ENCODE measurements at places on chromosomes 1 and 21. TPM values are rescaled to one million over a fixed set of nuclear protein-coding genes. Genes with fewer than 3 reads are reported as not detected.

DNA sequence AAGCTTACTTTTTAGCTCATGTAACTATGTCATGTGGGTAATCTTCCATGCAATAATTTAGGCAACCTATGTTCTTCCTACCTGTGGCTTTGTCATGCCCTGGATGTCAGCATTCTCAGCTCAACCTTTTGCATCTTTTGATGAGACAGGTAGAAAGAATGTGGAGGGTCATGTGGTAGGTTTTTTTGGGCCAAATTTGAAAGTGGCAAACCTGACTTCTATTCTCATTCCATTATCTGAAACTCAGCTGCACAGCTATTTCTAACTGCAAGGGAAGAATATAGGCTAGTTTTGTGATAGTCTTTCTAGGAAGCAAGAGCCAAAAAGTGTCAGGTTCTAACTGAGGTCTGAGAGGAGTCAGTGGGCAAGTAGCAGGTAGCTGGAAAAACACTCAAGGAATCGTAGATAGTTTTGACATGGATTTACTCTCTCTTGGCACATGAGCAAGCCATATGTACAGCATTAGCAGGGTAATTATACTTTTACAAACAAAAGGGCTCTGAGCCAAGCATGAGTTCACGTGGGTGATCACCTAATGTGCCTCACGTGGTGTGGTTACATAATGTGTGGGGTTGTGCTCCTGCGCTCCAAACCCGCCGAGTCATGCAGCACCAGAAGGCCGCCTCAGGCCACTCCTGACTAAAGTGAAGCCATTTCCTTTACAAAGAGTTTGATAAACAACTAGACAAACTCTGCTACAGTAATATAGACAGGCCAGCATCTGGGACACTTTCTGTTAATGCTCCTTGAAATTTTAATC is 1013.8 kb downstream of the PLA2G4A start:
- H3K36me3 ChIP-seq: no peaks in the 10 kb centered on the region
- no peak for DNase-seq

Gene LRRC53
- total RNA-seq: not detected

DNA sequence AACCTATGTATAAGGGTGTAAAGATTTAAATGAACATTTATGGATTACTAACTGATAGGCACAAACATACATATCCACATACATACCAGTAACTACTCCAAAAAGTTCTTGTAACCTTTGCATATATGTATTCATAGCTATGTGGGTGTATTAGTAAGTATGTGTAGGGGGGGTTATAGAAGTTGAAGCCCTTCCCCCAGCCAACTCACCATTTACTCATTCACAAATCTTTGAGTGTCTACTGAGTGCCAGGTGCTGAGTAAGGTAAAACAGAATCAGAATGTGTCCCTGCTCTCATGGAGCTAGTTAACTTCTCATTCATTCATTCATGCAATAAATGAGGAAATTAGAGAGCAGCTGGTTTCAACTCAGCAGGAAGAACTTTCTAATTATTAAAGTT is 1.3 kb downstream of the C1orf146 start:
- no peak for DNase-seq
- H3K4me1 ChIP-seq: no peaks in the 10 kb centered on the region
- H3K4me3 ChIP-seq: no peak overlapping the region
- no peaks in the 10 kb centered on the region for H3K36me3 ChIP-seq

DNA sequence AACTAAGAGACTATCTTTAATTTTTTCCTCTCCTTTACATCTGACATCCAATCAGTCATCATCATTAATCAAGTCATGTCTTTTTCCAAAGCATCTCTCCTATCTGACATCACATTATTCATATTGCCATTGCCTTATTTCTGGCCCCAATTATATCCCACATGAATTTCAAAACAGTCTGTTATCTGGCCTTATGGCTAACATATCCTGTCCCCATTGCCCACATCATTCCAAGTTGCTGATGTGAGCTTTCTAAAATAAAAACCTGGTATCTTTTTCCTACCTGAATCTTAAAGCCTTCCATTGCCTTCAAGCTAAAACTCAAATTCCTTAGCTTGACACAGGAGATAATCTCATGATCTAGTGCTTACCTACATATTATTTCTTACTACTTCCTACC is 283.9 kb downstream of the LRRC40 start:
- no peaks in the 10 kb centered on the region for H3K4me1 ChIP-seq
- no peak overlapping the region for H3K4me3 ChIP-seq
- no peaks in the 10 kb centered on the region for H3K36me3 ChIP-seq
- no peak for DNase-seq

DNA sequence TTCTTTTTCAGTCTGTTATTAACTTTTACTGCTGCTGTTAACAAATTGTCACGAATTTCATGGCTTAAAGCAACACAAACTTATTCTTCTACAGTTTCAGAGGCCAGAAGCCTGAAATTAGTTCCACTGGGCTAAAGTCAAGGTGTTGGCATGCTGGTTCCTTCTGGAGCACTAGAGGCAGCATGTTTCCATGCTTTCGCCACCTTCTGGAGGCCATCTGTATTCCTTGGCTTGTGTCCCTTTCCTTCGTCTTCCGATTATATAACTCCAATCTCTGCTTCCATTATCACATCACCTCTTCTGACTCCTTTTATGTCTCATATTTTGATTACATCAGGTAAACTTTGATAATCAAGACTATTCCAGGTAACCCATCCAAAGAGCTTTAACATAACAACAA is 1742.1 kb downstream of the BRINP3 start:
- no peak overlapping the region for H3K4me3 ChIP-seq
- DNase-seq: no peak
- no peaks in the 10 kb centered on the region for H3K36me3 ChIP-seq
- H3K27ac ChIP-seq: no peak overlapping the region

Gene LIN28A
- total RNA-seq: not detected

Gene VHLL
- 0.52 TPM for total RNA-seq

DNA sequence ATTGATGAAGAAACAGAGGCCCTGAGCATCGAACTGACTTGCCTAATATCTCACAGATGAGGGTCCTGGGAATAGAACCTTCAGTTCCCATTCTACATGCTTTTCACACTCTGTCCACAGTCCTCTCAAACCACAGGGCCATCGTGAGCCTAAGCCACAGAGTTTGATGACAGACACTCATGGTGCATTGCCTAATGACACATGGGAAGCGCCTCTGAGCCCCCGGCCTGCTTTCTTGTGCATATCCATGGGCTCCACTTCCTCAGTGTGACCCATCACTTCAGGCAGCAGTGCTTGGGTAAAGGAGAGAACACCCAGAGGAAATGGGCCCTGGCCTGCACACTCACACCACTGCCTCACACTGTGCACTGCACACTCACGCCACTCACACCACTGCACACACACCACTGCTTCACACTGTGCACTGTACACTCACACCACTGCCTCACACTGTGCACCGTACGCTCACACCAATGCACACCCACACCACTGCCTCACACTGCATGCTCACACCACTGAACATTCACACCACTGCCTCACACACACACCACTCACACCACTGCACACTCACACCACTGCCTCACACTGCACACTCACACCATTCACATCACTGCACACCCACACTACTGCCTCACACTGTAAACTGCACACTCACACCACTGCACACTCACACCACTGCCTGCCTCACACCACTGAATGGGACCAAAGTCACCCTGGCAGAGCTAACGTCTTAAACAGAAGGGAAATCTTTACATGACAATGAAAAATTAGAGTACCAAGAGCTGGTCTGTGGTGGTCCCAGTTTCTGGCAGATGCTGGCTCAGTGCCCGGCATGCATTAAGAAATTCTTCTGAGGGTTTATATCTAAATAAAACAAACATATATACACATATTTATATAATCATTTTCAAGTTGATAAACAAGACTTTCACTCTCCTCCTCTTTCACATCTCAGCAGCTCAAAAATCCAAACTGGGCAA is 53.0 kb downstream of the KANK4 start:
- H3K27me3 ChIP-seq: no peaks in the 10 kb centered on the region
- H3K36me3 ChIP-seq: no peaks in the 10 kb centered on the region
- no peak overlapping the region for H3K4me3 ChIP-seq

GRCh38 chr1:244794071-244794470 is 41.4 kb upstream of the COX20 start:
- no peaks in the 10 kb centered on the region for H3K27me3 ChIP-seq
- H3K4me3 ChIP-seq: no peak overlapping the region
- no peak overlapping the region for H3K27ac ChIP-seq
- H3K36me3 ChIP-seq: no peaks in the 10 kb centered on the region
- DNase-seq: no peak

- H3K27ac ChIP-seq: no peak overlapping the region
- no peaks in the 10 kb centered on the region for H3K27me3 ChIP-seq
- DNase-seq: no peak
- H3K4me3 ChIP-seq: no peak overlapping the region
- no peaks in the 10 kb centered on the region for H3K36me3 ChIP-seq
Measured at GRCh38 chr1:18412882-18413353, 67.8 kb upstream of the KLHDC7A start.

- H3K36me3 ChIP-seq: no peaks in the 10 kb centered on the region
- no peak within 1 kb of the TSS for H3K27ac ChIP-seq
- H3K4me3 ChIP-seq: no peak within 1 kb of the TSS
- peaks cover 6% of the 10 kb centered on the region for H3K27me3 ChIP-seq
- peak; percentile 22 for DNase-seq
- peaks cover 6% of the 10 kb centered on the region for H3K4me1 ChIP-seq
Measured at GRCh38 chr1:207495801-207496792, at the start of gene CR1. CR1 (plus strand) TSS chr1:207496157; CDS start chr1:207496268, 111 bp downstream.

Gene C1orf53
- total RNA-seq: not detected

DNA sequence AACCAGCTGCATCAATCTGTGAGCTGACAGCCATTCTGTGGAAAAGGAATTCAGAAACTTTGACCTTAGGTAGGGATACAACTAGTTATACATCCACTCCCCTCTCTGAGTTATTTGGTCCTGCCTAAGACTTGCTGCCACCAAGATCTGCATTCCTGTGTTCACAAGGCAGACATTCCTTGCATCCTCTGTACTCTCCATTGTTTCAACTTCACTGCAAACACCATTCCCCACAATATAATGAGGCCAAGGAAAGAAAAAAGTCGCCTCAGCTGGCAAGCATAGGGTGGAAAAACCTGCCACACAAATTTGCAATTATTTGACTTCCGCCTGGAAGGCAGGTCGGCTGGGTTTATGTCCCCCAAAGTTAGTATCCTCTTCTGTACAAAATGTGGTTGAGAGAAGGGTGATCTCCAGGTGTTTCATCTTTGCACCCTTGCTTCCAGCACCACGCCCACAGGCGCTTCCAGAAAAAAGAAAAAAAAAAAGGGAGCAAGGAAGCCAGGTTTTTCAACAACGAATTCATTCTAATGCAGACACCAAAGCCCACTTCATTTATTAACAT is 676 bp upstream of the CTTNBP2NL start:
- DNase-seq: no peak
- H3K4me3 ChIP-seq: peak overlapping the region; percentile 89
- peaks cover 19% of the 10 kb centered on the region for H3K4me1 ChIP-seq
- H3K27ac ChIP-seq: peak overlapping the region; percentile 8
- no peaks in the 10 kb centered on the region for H3K27me3 ChIP-seq

Gene NEXN
- 0.47 TPM for total RNA-seq

GRCh38 chr1:151510957-151511635 is at the start of gene CGN:
CGN (plus strand) TSS chr1:151511387; CDS start chr1:151518520, 7,133 bp downstream.
- no peaks in the 10 kb centered on the region for H3K36me3 ChIP-seq
- peak within 1 kb of the TSS; percentile 65 for H3K4me3 ChIP-seq
- peak within 1 kb of the TSS; percentile 53 for H3K27ac ChIP-seq
- H3K27me3 ChIP-seq: no peaks in the 10 kb centered on the region
- DNase-seq: peak; percentile 92

GRCh38 chr21:29121759-29122158 is 8.7 kb upstream of the MAP3K7CL start:
- H3K27ac ChIP-seq: no peak overlapping the region
- no peaks in the 10 kb centered on the region for H3K4me1 ChIP-seq
- DNase-seq: no peak
- H3K27me3 ChIP-seq: no peaks in the 10 kb centered on the region

- H3K36me3 ChIP-seq: no peaks in the 10 kb centered on the region
- no peaks in the 10 kb centered on the region for H3K27me3 ChIP-seq
- H3K4me1 ChIP-seq: no peaks in the 10 kb centered on the region
- H3K27ac ChIP-seq: no peak overlapping the region
- no peak for DNase-seq
Measured at GRCh38 chr1:221035662-221036153, 156.5 kb downstream of the HLX start.

DNA sequence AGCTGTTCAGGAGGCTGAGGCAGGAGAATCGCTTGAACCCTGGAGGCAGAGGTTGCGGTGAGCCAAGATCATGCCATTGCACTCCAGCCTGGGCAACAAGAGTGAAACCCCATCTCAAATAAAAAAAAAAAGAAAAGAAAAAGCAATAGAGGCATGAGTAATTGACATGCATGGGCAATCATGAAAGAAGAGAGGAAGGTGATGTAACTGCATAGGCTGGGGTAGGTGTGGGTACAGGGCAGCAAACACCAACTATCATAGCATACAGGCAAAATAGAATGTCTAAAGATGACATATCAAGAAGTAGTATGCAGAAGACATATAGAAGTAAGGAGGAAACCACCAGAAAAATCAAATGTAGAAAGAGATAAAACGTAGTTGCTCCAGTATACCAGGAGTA is 19.0 kb upstream of the MGST3 start:
- H3K27me3 ChIP-seq: no peaks in the 10 kb centered on the region
- H3K27ac ChIP-seq: no peak overlapping the region
- H3K4me1 ChIP-seq: no peaks in the 10 kb centered on the region
- no peak for DNase-seq
- no peaks in the 10 kb centered on the region for H3K36me3 ChIP-seq
- no peak overlapping the region for H3K4me3 ChIP-seq

GRCh38 chr21:44929799-44930542 is 9.3 kb upstream of the ITGB2 start:
- H3K4me3 ChIP-seq: peak overlapping the region; percentile 57
- H3K27ac ChIP-seq: peak overlapping the region; percentile 84

Gene TAL1
- total RNA-seq: not detected
